Stimulated activated naive CD4-positive, alpha-beta T cell (primary cell): ENCODE measurements at places on chromosomes 13 and 19.

DNA sequence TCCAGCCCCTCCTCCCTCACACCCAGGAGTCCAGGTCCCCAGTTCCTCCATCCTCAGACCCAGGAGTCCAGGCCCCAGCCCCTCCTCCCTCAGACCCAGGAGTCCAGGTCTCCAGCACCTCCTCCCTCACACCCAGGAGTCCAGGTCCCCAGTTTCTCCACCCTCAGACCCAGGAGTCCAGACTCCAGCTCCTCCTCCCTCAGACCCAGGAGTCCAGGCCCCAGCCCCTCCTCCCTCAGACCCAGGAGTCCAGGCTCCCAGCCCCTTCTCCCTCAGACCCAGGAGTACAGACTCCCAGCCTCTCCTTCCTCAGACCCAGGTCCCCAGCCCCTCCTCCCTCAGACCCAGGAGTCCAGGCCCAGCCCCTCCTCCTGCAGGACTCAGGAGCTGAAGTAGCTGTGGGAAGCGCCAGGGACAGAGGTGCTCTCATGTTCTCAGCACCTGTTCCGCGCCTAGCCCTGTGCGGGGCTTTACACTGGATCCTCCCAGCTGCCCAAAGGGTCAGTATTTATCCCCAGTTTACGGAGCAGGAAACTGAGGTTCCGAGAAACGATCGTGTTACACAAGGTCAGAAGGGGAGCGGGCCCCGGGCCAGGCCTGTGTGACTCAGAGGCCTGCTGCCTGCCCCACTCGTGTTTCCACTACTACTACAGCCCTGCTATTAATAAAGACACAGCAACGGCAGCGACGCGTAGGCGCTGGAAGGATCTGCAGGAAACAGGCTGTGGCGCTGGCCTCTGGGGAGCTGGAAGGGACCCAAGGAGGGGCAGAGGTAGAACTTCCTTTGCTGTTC is 1.7 kb upstream of the SBK3 start:
- DNase-seq = no peak

- DNase-seq = no peak
Measured at GRCh38 chr13:43362556-43362955, 339.2 kb downstream of the DNAJC15 start.

DNA sequence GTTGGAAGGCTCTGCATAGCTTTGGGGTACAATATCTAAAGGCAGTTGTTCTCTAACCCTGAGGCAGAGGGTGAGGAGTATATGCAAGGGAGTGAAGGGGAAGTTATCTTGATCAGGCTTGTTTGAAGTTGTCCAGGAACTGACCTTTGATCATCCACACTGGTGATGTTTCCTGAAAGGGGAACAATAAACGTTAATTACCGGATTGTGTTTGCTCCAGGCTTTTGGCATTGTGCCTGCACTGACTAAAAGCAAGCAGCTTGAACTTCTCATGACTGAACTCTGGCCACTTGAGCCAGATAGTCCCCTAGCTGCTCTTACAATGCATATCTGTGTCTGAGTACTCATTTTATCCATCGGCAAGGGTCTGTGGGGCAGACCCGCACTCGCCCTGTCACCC is 27.0 kb upstream of the ZNF726 start:
- no peak for DNase-seq

GRCh38 chr19:4224470-4224869 is 4.9 kb upstream of the EBI3 start:
- no peak for DNase-seq

GRCh38 chr19:49859682-49860335 is 7.6 kb downstream of the PNKP start:
- DNase-seq = no peak

DNA sequence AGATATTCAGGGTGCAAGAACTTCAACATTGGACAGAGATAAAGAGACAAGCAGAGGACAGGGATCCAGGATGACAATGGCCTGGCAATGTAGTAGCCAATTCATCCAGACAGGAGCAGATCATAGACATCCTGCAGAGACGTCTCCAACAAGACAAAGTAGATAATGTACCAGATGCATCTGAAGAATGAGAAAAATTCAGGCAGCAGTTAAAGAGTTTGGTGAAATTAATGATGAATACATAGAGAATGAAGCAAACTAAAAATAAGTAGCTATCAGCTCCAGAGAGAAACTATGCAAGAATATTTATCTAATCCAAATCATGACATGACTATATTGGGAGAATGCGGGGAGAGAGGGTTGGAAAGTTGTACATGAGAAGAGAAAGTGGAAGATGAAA is 278.4 kb upstream of the DACH1 start:
- no peak for DNase-seq

DNA sequence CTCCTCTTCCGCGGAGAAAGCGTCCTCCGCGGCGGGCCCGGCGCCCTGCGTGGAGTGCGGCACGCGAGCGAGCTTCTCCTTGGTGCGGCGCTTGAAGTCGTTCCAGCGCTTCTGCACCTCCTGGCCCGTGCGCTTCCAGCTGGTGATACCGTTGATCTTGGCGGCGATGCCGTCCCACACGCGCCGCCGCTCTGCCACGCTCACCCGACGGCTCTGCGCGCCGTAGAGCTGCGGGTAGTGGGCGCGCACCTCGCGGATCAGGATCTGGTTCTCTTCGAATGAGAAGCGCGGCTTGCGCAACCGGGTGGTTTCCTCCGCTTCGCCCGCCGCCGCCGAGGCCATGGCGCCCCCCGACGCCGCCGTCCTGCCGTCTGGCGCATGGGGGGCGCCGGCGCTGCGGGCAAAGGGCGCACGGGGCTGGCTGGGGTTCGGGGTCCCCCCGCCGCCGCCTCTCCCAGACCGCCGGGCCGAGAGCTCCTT is 941 bp downstream of the MYPOP start:
- DNase-seq = peak; percentile 23

GRCh38 chr13:43979492-43979891 is 99.8 kb downstream of the LACC1 start:
- no peak for DNase-seq

DNA sequence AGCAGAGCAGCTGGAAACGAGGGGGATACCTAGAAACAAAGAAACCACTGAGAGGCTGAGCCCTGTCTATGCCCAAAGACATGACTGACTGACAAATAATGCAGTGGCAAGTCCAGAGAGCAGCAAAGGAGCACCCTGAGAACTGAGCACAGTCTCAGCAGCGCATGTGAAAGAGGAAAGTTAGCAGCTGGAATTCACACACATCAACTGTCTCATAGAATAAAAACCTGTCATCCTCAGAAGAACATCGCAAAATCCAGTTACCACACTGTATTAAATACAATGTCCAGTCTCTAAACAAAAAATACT is 24.1 kb upstream of the DLEU7 start:
- no peak for DNase-seq

DNA sequence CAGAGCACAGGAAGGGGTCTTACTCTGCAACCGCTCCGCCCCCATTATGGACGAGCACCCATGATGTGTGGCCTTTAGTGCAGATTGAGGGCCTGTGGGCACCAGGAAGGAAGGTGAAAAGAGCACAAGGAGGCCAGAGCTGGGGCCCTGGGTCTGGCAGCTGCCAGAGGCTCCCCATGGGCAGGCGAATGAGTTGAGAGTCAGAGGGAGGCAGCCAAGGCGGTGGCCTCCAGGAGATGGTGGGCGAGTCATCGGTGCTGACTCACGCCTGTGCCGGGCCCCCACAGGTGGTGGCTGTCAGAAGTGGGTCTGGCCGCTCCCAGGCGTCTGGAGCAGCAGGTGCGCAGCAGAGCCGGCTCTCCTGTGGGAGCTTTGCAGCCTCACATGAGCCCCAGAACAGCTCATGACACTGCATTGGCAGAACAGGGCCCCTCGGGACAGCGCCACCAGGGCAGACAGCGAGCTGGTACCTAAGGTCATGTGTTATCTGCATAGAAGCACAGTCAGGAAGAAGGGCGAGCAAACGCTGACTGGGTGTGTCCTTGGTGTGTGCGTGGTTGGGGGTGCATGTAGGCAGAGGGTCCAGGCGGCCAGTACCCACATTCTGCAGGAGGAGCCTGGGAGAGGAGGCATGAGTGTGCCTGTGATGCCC is 68.8 kb downstream of the CHST8 start:
- DNase-seq = no peak

DNA sequence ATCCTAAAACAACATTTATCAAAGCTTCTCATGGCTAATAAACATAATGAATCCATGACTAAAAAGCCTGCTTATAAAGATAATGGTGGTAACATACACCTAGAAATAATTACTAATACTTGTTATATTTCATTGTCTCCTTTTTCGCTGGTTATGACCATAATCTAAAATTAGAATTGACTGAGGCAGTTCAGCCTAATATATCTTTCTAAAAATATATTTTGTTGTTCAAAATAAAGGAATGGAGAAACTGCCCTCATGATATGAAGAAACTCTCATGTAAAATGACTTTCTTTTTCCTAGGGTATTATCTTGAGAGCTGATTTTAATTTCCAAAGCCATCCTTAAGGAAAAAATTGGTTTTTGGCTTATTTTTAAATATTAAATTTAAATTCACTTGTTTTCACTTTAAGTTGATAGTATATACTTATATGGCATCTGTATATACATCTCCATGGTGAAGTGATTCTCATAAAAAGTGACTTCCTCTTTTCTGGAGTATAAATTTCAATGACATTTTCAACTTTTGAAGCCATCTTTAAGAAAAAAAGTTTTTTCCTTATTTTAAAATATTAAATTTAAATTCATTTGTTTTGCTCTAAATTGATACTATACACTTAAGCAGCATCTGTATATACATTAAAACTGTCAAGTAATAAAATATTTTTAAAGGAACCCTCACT is 204.6 kb downstream of the VWA8 start:
- DNase-seq = no peak

- DNase-seq = no peak
Measured at GRCh38 chr13:32657309-32657708, 71.1 kb downstream of the PDS5B start.

DNA sequence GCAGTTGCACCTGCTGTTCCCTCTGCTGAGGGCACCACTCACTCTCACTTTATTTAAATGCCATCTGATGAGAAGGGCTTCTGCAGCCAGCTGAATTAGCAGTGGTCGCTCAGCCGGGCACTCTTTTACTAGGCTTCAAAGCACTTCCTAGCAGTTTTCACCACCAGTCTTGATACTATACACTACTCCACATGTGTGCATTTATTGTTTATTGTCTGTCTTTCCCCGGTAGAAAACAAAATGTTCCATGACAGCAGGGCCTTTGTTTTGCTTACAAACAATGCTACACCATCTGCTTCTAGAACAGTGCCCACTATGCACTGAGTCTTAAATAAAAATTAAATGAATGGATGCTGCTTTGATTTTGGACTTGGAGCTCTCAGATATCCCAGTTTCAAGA is 404.9 kb downstream of the FGF14 start:
- no peak for DNase-seq

DNA sequence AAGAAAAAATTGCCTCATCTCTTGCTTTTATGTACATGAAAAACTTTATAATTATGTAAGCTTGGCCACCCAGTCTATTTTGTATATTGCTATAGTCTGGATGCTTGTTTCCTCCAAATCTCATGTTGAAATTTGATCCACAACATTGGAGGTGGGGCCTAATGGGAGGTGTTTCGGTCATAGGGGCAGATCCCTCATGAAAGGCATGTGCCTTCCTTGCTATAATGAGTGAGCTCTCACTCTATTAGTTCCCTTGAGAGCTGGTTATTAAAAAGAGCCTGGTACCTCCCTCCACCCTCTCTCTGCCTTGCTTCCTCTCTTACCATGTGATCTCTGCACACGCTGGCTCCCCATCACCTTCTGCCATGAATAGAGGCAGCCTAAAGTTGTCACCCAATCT is 1005.1 kb downstream of the PCDH9 start:
- DNase-seq = no peak

DNA sequence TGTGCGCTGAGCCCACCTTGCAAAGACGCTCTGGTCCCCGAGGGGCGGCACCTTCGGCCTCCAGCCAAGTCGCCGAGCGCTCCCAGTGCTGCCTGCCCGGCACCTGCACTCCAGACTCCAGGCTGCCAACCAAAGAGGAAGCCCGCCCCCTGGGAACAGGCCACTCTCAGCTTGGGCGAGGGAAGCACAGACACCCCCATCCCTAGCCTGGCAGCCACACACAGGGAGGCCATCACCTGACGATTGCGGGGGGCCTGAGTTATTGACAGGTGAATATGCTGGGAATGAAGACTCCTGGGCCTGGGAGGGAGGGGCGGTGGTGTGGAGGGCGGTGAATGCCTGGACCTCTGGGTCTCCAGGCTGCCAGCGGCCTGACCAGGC is 10.3 kb upstream of the ZNF492 start:
- no peak for DNase-seq

- DNase-seq = no peak
Measured at GRCh38 chr19:57317503-57317902, 2.8 kb upstream of the ZNF543 start.

DNA sequence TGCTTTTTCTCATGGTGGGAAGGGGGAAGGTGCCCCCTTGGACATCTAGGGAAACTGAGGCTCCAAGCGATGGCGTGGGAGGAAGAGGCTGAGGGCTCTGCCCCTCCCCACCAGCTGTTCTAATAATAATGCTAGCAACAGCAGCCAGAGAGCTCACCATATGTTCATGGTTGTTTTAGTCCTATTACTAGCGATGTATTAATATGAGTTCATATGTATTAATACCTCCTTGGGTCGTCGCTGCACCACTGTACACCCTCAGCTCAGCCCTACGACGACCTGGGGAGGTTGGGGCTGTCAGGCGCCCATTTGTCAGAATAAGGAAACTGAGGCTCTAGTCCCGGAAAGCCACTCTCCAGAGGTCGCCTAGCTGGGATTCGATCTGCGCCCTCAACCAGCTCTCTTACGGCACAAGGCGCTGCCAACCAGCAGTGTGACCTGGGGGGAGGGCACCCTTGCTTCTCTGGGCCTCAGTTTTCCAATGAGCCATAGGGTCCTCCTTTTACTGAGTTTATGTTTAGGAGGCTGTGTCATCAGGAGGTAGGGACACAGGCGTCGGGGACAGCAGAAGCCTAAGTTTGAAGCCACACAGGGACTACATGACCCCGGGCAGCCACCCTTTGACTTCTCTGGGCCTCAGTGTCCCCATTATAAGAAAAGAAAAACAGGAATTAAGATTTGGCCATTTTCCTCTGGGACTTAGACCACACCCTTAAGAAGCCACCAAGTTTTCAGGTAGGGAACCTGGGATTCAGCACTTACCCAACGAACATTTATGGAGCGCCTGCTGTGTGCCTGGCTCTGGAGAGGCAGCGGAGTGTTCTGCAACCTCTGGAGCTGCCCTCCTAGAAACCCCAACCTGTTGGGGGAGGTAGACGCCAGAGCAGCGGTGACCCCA is 664 bp downstream of the MAST3 start:
- DNase-seq = no peak

DNA sequence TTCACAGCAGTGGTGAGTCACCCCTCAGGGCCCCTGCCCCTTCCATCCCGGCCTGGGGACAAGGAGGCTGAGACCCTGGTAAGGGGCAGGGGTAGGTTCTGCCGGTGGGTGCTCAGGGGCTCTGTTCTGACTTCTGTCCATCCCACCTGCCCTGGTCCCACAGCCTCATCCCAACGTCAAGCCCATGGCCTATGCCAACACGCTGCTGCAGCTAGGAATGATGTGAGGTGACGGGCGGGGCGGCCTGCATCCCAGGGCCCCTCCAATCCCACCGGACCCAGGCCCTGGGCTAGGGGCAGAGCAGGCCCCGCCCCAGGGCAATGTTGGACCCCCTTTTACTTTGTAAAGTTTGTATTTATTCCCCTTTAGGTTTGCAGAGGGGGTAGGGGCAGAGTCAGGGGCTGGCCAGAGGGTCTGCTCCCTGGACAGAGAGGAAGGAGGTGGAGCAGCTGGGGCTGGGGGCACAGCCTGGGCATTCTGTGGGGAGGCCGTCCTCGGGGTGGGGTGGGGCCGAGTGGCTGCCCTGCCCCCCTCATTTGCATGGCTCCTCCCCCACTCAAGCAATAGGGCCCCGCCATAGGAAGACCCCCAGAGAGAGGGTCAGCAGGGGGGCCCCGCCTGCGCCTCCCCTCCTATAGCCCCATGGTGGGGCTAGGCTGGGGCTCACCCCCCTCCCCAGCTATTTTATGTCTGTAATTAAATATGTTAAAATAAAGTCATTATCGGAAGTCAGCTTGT is 23.1 kb downstream of the CCDC8 start:
- no peak for DNase-seq
